ENCODE measurements at places on chromosomes 6 and 20. TPM values are rescaled to one million over a fixed set of nuclear protein-coding genes. Genes with fewer than 3 reads are reported as not detected.

LPA gene
- total RNA-seq = not detected

ACTL10 gene
- total RNA-seq = 5.5 TPM

LRRN4 gene
- total RNA-seq = not detected

TMEM244 gene
- total RNA-seq = 0.87 TPM

DNPH1 gene
- total RNA-seq = 32.8 TPM

FLOT1 gene
- total RNA-seq = 75.3 TPM

FILIP1 gene
- total RNA-seq = not detected

ZC3H12D gene
- 106 TPM for total RNA-seq

MYLK2 gene
- not detected for total RNA-seq

PNRC1 gene
- total RNA-seq = 667 TPM

SALL4 gene
- total RNA-seq = 0.08 TPM

OR12D3 gene
- not detected for total RNA-seq

MMUT gene
- 14.5 TPM for total RNA-seq

EDN1 gene
- total RNA-seq = 0.28 TPM

DNMT3B gene
- 0.38 TPM for total RNA-seq

TPBG gene
- total RNA-seq = 0.79 TPM

MAS1 gene
- not detected for total RNA-seq

TPMT gene
- 7.4 TPM for total RNA-seq

ADAT2 gene
- 10.5 TPM for total RNA-seq

KCNK16 gene
- total RNA-seq = not detected

DEFB132 gene
- total RNA-seq = not detected

CEP85L gene
- 71.1 TPM for total RNA-seq

PLCB4 gene
- total RNA-seq = not detected

GJA10 gene
- total RNA-seq = not detected

GFRA4 gene
- total RNA-seq = not detected

MTFR2 gene
- 1.2 TPM for total RNA-seq

NKX2-4 gene
- total RNA-seq = not detected

DSP gene
- not detected for total RNA-seq

SSTR4 gene
- total RNA-seq = not detected

TNFRSF6B gene
- total RNA-seq = not detected

CALHM4 gene
- not detected for total RNA-seq

TNFAIP3 gene
- total RNA-seq = 145 TPM

DLL1 gene
- 3.4 TPM for total RNA-seq

DST gene
- 8.1 TPM for total RNA-seq

PBOV1 gene
- total RNA-seq = not detected

NAPB gene
- 14.9 TPM for total RNA-seq

ASIP gene
- total RNA-seq = not detected

OPN5 gene
- total RNA-seq = not detected

SRMS gene
- total RNA-seq = not detected

SAPCD1 gene
- total RNA-seq = 2.7 TPM

SMIM26 gene
- 60.2 TPM for total RNA-seq

TSHZ2 gene
- 30.2 TPM for total RNA-seq

SERAC1 gene
- 4.9 TPM for total RNA-seq

CDH4 gene
- 0.39 TPM for total RNA-seq

IRF4 gene
- total RNA-seq = 8.6 TPM

FOXQ1 gene
- total RNA-seq = not detected

FNDC11 gene
- 0.38 TPM for total RNA-seq

Measured in CD4-positive, alpha-beta memory T cell (primary cell).